Sciatic nerve (tissue), 2 donors: ENCODE measurements at places on chromosomes 1 and 21.

DNA sequence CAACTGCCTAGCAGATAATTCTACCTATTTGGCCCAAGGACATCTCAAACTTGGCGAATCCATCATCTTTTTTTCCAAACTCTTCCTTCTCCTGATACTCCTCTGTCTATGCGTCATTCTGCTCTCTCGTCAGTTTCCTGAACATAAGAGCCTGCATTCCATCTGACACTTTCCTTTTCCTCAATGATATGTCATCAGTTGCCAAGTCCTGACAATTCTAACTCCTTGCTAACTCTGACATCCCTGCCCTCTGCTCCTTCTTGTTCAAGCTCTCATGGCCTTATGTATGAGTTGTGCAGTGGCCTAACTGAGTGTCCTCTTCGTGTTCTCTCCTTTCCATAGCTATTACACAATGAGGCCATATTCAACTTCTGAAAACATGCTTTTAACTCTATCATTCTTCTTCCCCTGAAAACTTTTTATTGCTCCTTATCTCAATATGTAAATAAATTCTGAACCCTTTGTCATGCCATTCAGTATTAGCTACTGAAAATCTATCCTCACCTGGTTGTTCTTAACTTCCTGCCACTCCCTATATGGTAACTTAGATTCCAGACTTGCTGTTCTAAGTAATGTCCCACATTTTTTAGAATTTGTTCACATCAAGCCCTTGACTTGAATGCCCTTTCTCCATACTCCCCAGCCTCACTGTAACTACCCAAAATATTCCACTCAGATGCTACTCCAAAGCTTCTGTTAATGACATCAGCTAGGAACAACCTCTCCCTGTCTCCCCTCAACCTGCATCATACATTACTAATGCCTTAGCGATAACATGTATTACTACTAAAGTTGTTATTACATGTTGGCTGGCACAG is 11.5 kb downstream of the PALMD start:
- DNase-seq = no peak

- DNase-seq = no peak
Observed at GRCh38 chr1:21278860-21279845, 11.1 kb downstream of the ECE1 start.

- DNase-seq = no peak
Observed at GRCh38 chr1:42971841-42972291, 13.2 kb upstream of the SLC2A1 start.

DNA sequence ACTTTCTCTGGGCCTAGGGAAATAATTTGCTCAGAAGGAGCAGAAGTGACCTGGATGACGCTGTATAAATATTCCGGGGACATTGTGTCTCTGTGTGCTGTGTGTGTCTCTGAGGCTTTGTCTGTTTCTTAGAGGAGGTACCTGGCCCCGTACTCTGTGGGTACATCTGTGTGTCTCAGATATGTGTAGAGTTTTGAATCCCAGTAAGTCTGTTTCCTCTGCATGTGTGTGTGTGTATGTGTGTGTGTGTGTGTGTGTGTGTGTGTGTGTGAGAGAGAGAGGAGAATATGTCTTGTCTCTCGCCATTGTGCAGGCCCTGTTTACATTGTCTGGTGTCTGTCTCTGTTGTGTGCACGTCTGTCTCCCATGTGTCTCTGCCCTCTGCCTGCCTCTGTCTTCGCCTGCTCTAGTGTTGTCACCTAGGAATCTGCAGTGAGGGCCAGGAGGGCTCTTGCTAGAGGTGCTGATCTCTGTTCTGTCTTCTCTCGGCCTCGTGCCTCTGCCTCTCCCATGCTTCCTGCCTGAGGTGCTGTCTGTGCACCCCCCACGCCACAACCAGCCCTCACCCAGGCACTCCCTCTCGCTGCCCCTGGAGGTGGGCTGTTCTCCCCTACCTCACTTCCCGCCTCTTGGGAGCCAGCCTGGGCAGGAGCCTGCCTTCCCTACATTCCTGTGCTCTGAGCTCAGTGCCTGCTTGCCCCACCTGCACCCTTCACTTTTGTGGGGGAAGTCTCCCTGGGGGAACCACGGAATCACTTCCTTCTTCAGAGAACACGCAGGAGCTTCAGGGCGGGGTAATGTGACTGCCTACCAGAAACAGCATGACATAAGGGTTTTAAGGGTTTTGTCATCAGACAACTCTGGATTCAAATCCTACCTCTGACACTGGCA is 5.9 kb downstream of the MAP7D1 start:
- DNase-seq = no peak

GRCh38 chr1:23466423-23466989 is 17.5 kb downstream of the ASAP3 start:
- no peak for DNase-seq

DNA sequence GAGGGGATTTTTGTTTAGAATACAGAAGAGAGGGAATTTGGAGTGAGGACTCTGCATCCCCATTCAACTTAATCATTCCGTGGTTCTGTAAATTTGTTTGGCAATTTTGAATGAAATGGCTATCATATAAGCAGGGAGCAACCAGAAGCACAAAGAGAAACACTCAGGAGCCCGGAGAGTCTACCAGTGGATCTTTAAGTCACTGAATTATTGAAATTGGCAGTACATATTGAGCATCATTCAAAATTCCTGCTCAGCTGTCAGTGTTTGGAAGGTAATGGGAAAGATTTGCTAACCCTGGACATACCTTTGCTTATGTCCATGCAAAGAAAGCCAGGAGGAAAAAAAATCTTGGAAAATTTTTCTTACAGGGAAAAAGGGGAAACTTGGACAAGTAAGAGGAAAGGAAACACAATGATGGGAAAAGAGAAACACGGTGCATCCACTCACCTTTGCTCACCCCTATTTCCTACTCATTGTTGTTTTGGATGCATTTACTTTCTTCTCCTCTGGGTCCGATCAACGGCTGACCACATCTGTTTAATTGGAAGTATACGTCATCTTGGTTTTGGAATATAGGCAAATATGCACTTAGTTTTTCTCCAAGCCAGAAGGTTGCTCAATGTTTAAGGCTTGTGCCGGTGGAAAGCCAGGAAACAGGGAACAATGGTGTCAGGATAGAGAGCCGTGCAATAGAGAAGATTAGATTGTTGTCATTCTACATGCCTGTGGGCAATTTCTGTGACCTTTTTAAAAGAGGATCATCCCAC is 243.0 kb upstream of the LYPLAL1 start:
- no peak for DNase-seq

- no peak for DNase-seq
Observed at GRCh38 chr1:224749916-224750315, 133.8 kb downstream of the CNIH3 start.
